Mesendoderm (in vitro differentiated cells): ENCODE measurements at places on chromosomes 5 and 9.
A peak's percentile ranks its signal among the peaks of the same experiment; 100 is the strongest.

DNA sequence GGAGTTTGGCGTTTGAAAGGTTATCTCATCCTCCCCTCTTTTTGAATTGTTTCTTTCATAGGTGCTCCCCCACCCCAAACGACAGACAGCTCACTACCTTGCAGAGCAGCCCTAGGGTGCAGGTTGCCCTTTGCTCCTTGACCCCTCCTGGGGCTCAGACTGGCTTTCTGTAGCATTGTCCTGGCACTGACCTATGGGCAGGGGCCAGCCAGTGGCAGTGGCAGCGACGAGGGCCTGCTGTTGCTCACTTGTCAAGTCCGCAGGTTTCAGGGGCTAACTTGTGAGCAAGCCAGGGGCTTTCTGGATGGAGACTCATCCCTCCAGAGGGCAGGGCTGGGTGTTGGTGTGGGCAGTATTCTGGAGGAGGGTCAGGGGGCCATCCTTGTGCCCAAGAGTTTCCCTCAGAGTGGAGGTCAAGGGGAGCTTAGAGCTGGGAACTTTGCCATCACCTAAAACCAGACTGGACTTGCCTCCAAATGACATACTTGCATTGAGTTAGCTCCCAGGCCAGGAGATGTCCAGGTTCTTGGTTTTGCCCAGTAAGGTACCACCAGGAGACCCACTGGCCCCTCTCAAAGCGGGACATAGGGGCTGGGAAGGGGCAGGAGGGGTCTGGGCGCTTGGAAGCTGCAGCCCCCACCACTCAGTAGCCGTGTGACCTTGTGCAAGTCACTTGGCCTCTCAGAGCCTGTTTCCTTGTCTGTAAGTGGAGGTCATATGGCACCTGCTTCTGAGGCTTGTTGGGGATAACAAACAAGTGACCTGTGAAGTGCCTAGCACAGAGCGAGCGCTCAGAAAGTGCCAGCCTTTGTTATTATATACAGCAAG is 53.5 kb upstream of the CDKN2AIPNL start:
- DNase-seq, result no peak

GRCh38 chr5:101611039-101611438 is 685.0 kb downstream of the SLCO4C1 start:
- DNase-seq, result no peak

- DNase-seq, result peak; percentile 23
Observed at GRCh38 chr5:134328619-134329018, 38.4 kb downstream of the CDKL3 start.

DNA sequence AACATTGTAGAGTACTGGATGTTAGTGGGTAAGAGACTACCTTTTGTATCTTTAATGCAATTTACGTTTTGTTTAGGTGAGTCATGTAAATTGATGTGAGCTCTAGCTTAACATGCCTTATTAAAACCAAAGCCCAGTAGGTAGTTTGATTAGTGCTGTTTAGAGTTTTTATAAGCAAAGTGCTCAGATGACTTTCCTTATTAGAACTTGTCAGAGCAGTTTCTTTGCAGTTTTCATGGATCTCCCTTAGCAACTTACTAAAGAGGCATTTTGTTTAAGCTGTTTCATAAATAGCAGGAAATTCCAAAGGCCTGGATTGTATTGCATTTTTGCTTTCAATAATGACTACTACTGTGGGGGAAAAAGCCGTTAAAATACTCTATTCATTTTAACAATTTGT is 14.5 kb downstream of the ZSWIM6 start:
- DNase-seq, result no peak

DNA sequence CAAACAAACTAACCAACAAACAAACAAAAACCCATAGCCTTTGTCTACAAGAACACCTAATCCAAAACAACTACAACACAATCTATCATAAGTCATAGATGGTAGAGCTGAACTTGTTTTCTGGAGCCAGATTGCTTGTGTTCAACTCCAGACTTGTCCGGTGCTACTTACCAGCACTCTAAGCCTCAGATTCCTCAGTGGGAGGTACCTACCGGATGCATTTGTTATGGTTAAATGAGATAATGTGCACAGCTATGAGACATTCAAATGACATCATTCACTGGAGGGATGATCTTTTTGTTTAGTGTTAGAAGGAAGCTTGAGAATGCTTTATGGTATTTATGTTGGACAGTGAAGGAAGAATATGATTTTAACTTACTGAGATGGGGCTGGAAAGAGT is 592.9 kb upstream of the C9orf72 start:
- no peak for DNase-seq

- DNase-seq, result no peak
Observed at GRCh38 chr5:10726913-10727517, 34.0 kb downstream of the DAP start.

- no peak for DNase-seq
Observed at GRCh38 chr5:73231246-73231778, 58.3 kb downstream of the TMEM174 start.

DNA sequence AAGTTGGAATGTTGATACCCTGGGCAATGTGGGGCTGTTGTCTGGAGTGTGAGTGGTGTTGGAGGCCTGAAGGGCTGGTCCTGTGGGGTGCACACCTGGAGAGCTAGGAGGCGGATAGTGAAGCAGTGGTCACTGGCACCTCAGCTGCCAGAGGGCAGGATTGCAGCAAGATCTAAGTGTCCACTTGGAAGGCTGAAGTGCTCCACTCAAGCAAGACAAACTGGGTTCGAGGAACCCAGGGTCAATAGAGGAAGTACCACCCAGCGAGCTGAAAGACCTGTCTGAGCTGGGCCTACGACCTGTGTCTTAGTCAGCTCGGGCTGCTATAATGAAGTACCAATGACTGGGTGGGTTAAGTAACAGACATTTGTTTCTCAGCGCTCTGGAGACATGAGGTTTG is 39.7 kb upstream of the TJP2 start:
- DNase-seq, result no peak

GRCh38 chr5:149559706-149560105 is 8.5 kb upstream of the CSNK1A1 start:
- no peak for DNase-seq

DNA sequence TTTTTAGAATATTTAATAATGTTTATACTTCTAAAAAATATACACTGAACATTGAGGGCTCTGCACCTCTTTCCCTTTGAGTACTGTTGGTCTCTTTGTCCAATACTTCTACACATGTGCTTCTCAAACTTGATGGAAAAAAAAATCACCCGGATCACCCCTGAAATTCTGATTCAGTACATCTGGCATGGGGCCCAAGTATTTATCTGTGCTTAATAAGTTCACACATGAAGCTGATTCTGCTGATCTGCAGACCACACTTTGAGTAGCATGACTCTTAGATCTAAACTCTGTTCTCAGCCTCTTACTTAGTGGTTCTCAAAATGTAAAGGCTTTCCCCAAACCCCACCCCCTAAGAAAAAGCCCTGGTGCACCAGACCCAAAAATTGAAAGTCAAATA is 12.0 kb downstream of the RUSC2 start:
- no peak for DNase-seq

DNA sequence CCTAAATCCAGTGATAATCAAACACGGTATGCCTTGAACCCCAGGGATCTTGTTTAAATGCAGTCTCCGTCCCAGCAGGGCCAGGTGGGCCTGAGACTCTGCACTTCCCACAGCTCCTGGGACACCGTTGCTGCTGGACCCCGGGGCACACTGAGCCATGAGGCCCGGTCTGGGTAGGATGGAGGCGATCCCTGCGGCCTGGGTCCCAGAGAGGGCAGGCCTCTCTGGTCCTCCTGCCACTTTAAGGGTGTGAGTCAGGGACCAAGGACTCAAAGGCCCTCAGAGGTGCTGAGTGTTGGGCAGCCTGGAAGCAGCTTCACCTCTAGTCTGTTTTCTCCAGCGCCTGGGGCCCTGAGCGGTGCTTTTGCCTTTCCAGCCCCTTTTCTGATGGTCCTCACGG is 34.1 kb upstream of the SLC9A3 start:
- no peak for DNase-seq

DNA sequence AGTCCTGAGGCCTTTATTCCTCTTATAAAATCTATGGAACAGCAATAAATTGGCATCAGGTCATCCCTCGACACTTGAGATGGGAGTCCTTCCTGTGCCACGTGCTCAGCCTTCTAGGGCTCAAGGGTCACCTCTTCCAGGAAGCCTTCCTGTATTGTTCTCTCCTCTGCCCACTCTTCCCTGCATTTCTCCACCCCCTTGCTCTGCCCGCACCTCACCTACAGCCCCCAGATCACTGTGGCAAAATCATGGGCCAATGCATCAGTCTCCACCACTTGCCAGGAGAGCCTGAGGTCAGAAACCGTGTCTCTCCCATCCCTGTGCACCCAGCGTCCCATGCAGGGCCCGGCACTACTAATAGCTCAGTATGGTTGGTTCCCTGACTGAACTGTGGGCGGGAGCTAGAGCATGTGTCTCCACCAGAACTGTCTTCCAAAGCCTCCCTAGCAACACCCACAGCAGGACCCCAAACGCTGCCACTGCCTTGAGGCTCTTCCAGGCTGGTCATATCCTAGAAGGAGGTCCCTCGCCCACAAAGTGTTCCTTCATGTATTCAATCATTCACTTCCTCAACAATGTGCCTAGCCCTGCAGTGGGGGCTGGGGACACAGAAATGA is 13.5 kb downstream of the DUSP1 start:
- peak; percentile 55 for DNase-seq

GRCh38 chr5:168364151-168364661 is 72.8 kb downstream of the WWC1 start:
- peak; percentile 27 for DNase-seq

- no peak for DNase-seq
Observed at GRCh38 chr5:136001466-136001981, 27.3 kb upstream of the TGFBI start.

GRCh38 chr9:126608551-126608950 is 5.2 kb upstream of the LMX1B start:
- DNase-seq, result no peak

DNA sequence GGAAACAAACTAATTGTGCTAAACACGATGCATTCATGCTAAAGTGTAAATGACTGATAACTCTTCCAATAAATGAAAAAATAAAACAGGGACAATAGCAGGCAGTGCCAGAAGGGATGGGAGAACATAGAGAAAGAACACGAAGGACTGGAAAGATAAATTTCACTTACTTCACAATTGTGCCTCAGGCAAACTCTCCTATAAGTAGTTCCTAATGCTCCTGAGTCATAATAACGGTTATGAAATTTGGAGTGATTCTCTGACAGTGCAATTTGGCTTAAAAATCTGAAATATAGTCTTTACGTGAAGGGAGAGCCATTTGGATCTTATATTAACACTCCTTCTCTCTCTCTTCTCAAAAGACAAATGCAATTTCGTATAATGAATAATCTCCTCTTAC is 2218.5 kb downstream of the MAT2B start:
- no peak for DNase-seq

DNA sequence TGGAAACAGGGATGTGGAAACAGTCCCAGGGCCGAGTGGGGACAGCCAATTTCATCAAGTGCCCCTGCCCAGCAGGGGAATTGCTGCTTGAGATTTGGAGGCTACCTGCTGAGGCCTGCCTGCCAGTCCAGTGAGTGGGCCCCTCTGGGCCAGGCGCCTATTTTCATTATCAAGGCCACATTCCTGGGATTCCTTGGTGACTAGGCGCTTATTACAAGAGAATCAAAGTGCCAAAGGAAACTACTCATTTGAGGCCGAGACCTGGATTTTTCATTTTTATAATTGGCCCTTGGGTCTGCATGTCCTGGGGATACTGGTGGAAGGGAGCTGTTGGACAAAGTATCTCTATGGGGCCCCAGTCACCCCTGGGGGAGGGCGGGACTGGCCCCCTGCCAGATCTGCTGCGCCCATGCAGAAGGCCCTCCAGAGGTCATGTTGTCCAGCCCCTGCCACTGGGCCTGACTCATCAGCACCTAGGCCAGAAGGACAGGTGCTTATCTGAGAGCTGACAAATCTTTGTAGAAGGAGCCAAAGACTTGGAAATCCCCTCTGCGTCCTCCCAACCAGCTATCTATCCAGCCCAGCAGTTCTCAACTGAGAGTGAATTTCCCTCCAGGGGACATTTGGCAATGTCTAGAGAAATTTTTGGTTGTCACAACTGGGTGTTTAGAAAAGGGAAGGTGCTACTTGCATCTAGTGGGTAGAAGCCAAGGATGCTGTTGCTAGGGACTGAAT is 45.6 kb downstream of the FOXI1 start:
- peak; percentile 95 for DNase-seq

DNA sequence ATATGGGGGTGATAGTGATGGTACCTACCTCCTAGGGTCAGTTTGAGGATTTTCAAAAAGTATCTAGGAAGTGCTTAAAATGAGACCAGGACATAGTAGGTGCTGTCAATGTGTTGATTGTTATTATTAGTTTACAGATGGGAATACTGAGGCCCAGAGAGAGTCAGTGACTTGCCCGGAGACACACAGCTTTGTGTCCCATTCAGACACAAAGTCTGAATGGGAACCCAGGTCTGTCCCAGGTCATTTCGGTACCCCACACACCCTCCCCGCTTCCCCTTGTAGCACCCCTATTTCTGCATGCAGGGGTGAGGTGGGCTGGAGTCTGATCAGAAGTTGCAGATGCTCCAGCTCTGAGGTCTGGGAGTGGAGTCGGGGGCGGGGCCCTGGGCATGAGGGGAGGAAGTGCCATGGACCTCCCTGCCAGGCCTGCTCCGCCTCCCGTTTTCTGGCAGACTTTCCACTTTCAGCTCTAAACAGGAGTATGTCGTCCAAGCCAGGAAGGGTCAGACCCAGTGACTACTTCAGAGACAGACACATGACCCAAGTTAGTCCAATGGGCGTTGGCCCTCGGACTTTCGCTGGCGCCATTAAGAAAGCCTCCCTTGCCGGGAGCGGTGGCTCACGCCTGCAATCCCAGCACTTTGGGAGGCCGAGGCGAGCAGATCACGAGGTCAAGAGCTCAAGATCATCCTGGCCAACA is 3.2 kb upstream of the DBN1 start:
- peak; percentile 65 for DNase-seq

GRCh38 chr5:39898731-39899130 is 474.0 kb upstream of the DAB2 start:
- no peak for DNase-seq

GRCh38 chr9:134585021-134585561 is 56.5 kb upstream of the COL5A1 start:
- no peak for DNase-seq

DNA sequence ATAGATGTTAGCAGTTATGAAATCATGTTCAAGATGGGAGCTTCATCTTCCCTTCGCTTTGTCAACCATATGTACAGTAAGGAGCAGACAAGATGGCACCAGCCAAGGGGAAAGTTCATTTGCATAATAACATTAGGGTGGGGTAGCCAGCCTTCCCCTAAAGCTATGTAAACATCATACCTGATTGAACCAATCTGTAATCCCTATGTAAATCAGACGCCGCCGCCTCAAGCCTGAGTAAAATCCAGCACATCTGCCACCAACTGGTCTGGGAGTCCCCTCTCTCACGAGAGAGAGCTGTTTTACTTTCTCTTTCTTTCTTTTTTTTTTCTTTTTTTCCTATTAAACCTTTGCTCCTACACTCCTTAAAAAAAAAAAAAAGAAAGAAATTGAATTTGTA is 30.8 kb upstream of the REEP2 start:
- DNase-seq, result peak; percentile 7
